ENCODE measurements at places on chromosomes 5 and 9. TPM values are rescaled to one million over a fixed set of nuclear protein-coding genes. Genes with fewer than 3 reads are reported as not detected.
A peak's percentile ranks its signal among the peaks of the same experiment; 100 is the strongest.

DNA sequence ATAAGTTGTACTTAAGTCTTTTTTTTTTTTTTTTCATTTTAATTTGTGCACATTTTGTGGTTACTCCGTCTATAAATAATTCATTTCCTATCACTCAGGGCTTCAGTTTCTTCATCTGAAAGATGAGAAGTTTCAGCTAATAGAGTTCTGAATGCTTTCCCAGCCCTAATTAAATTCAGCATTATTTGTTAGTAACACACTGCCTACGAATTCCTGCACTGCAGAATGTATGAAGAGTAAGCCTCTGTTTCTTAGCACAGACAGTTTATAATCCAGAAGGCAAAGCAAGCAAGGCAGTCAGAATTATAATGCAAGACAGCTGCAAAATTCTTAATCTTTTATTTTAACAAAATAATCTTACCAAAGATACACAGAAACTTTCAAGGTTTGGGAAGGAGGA, 138.0 kb upstream of the GHR start:
- H3K36me3 ChIP-seq: no peaks in the 10 kb centered on the region
- no peaks in the 10 kb centered on the region for H3K4me1 ChIP-seq
- H3K27me3 ChIP-seq: no peaks in the 10 kb centered on the region

DNA sequence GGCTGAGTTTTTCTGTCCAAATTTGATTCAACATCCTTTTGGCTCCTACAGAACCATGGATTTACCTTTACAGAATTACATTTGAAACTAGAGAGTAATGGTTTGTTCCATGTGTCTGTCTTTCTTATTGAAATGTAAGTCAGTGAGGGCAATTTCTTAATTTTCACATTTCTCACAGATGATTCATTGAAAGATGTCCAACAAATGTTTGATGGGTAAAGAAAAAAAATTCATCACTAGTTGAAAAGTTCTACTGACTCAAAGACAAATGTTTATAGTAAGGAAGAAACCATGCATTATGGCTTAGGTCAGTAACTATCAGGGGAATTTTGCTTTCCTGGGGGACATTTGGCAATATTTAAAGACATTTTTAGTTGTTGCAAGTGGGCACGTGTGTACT, 131.6 kb upstream of the TRPM3 start:
- DNase-seq: no peak
- no peak overlapping the region for H3K27ac ChIP-seq
- no peak overlapping the region for H3K4me3 ChIP-seq
- H3K36me3 ChIP-seq: no peaks in the 10 kb centered on the region

GRCh38 chr9:38088006-38088925, 19.2 kb upstream of the SHB start:
- H3K4me3 ChIP-seq: no peak overlapping the region
- peak; percentile 68 for DNase-seq
- H3K4me1 ChIP-seq: no peaks in the 10 kb centered on the region
- no peak overlapping the region for H3K27ac ChIP-seq
- no peaks in the 10 kb centered on the region for H3K27me3 ChIP-seq

GRCh38 chr5:151745071-151745705, 13.2 kb downstream of the ATOX1 start:
- no peak overlapping the region for H3K4me3 ChIP-seq
- peaks cover 9% of the 10 kb centered on the region for H3K4me1 ChIP-seq
- H3K27ac ChIP-seq: peak overlapping the region; percentile 19
- no peaks in the 10 kb centered on the region for H3K36me3 ChIP-seq
- H3K27me3 ChIP-seq: no peaks in the 10 kb centered on the region

DNA sequence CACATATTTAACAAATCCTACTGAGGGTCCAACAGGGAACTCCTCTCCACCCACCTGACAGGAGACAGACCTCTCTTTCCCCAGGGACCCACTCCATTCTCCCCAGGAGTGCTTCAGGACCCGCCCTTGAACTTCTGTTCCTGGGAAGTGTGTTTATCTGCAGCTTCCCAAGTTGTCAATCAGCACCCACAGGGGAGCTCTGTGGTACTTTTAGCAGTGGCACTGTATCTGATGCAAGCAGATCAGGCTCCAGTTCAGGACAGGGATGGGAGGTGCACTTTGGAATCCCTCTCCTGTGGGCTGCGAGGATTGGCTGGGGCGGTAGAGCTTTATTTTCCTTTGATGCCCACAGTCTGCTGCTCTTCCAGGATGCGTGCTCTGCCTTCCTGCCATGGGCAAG, 8.7 kb downstream of the GALNT10 start:
- DNase-seq: no peak
- no peak overlapping the region for H3K4me3 ChIP-seq
- no peaks in the 10 kb centered on the region for H3K4me1 ChIP-seq
- no peak overlapping the region for H3K27ac ChIP-seq
- H3K27me3 ChIP-seq: no peaks in the 10 kb centered on the region

PHF24 gene
- total RNA-seq: 0.14 TPM

ADAMTS2 gene
- total RNA-seq: 70.3 TPM

CCNI2 gene
- 0.33 TPM for total RNA-seq

TOR4A gene
- total RNA-seq: 1.1 TPM

PCDHGC5 gene
- total RNA-seq: 0.61 TPM

Measured in adrenal gland (tissue), 19 donors.